Cardiac fibroblast (primary cell): ENCODE measurements at places on chromosomes 3 and 15.
A peak's percentile ranks its signal among the peaks of the same experiment; 100 is the strongest.

- DNase-seq, result no peak
Measured at GRCh38 chr3:141000686-141001085, 50.5 kb upstream of the SPSB4 start.

- no peak for DNase-seq
Measured at GRCh38 chr3:31974964-31975363, 6.1 kb downstream of the OSBPL10 start.

- DNase-seq, result no peak
Measured at GRCh38 chr15:68650901-68651709, 72.3 kb downstream of the CORO2B start.

- peak; percentile 47 for DNase-seq
Measured at GRCh38 chr3:164641071-164641470, 437.2 kb downstream of the SI start.

DNA sequence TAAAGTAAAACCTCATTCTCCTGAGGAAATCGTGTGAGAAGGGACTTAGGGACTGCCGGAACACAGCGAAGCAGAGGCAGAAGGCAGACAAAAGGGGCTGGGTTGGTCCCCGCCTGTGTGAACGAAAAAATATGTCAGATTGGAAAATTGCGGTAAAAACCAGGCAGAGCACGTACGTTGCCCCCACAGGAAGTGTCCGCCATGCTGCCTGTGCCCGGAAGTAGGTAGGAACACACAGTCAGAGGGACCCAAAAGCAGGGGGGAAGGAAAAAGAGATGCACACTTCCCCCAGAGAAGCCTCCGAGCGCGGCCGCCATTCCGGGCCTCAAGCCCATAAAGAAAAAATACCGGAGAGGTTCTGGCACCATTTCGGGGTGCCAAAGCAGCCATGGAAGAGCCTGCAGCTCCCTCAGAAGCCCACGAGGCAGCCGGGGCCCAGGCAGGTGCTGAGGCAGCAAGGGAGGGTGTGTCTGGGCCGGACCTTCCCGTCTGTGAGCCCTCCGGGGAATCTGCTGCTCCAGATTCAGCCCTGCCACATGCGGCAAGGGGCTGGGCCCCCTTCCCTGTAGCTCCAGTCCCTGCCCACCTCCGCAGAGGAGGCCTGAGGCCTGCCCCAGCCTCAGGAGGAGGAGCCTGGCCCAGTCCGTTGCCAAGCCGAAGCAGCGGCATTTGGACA, at the start of gene MKRN3:
Gene MKRN3 (plus strand): TSS at position 280 of the 676 bp plus-strand sequence. CDS start 109 bp downstream, at position 389.
- DNase-seq, result peak; percentile 59

- peak; percentile 78 for DNase-seq
Measured at GRCh38 chr3:187286467-187287059, 5.0 kb downstream of the MASP1 start.

GRCh38 chr3:64023861-64024223, 548 bp upstream of the PSMD6 start:
- peak; percentile 27 for DNase-seq

DNA sequence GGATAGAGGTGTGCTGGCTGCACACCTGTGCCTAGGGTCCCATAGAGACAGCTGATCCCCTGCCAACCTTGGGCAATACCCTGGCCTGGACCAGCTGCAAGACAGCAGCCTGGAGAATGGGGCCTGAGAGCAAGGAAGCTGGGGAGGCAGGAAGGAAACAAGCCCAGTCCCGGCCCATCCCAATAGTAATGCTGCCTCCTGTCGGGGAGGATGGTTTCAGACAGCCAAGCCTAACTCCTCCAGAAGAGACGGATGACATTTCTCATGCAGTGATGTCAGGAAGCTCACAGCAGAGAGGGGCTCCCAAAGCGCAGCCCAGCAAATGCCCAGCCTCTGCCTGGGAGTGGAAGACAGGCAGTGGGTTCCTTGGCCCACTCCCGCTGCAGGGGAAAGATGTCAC, 408.8 kb downstream of the OCA2 start:
- DNase-seq, result no peak

- no peak for DNase-seq
Measured at GRCh38 chr3:32383136-32383711, 8.4 kb upstream of the CMTM7 start.

- no peak for DNase-seq
Measured at GRCh38 chr15:75646944-75647364, 758 bp upstream of the SNX33 start.

DNA sequence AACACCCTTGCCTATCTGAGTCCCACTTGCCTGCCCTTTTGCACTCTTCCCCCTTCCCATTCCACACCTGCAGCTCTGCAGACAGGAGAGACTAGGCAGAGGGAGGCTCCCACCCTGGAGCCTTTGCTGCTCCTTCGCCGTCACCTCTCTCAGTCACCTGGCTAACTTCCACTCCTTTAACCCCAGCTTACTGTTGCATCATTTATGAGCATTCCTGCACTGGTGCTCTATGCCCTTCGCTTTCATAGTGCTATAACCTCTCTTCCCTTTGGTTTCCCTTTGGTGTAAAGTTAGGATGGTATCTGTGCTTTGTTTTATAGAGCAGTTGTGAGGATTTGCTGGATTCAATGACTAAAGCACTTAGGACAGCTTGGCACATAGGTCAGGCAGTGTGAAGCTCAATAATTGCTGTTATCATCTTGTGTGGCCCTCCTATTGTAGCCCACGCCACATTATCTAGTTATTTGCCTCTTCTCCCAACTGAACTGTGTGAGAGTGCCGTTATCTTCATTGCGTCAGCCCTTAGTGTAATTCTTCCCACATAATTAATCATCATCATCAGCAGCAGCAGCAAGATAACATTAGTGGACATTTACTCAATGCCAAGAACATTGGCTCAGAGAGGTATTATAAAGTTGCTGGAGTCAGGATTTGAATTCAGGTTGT, 253.9 kb downstream of the CACNA2D3 start:
- DNase-seq, result peak; percentile 58
